NCI-H1092 treated with DMSO at 0.1 percent for 48 hours (cell line): ENCODE measurements at places on chromosomes 7 and 10.

DNA sequence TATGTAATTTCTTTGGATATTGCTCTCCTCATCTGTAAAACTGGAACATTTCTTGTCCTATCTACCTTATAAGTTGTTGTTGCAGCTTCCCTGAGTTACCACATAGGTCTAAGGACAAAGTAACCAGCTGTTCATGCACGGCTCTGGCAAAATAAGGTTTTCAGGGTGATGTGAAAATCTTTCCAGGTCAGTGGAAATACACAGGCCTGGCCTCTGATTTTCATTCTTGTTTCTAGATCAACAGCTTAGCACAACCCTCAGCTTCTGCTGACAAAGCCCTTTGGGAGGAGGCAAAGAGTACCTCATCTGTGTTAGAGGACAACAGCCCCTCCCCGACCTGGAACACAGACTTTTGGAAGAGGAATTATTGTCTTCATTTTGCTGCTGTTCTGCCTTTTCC, 117.5 kb upstream of the AGK start:
- DNase-seq: no peak

- DNase-seq: no peak
Observed at GRCh38 chr10:6583447-6583846, 3.4 kb upstream of the PRKCQ start.

DNA sequence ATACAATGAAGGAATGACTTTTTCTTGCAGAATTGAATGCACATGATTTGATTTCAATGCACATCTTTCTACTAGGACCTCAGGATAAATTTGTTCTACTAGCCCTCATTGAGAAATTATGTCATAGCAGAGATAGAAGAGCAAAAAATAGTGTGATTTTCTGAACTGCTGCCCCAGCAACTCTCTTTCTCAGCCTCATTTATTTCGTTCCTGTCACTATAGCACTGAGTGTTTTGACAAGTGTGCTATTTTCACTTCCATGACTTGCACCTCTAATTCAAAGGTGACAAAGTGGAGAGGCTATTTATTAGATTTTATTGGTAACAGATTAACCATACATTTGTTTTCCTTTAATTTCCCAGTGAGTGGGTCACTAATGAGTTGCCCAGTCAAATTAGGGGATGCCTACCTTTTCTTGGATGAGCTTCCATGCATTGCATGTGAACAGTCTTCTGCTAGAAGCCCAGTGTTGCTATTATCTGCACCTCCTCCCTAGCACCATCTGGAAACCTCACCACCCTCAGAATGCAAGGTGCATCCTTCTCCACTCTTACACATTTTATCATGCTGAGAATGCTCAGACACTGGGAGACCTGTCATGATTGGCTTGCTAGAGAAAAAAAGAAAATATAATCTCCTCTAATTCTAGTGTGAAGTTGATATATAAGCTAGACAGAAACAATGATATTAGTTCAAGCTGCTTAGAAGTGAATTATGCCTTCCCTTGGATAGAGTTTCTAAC, 119.6 kb upstream of the CTTNBP2 start:
- DNase-seq: no peak

DNA sequence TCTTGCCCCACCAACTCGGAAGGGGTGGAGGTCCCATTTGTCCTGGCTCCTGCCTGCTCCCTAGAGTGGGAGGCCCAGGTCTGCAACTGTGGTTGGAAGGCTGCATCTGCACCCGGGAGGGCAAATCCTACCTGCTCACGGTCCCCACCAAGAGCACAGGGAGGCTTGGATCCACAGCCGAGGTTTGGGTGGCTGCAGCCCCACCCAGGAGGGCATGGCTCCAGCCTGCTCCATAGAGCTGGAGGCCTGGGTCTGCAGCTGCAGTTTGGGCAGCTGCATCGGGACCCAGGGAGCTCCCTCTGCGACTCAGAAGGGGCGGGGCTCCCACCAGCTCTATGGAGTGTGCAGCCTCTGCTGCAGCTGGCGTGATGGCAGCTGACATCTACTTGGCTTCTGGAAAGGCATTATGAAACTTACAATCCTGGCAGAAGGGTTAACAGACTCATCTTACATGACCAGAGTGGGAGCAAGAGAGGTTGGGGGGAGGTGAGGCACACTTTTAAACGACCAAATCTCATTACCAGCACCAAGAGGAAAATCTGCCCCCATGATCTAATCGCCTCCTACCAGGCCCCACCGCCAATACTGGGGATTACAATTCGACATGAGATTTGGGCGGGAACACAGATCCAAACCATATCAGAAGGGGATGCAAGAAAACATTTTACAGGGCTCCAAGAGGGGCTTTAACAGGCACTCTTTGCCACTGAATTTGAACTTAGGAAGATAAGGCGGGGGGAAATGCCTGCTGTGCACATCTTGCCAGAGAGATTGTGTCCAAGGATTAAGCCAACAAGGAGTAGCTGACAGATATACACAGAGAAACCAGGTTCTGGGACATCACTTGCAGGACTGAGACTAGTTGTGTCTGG, 8.2 kb upstream of the BLVRA start:
- DNase-seq: no peak

DNA sequence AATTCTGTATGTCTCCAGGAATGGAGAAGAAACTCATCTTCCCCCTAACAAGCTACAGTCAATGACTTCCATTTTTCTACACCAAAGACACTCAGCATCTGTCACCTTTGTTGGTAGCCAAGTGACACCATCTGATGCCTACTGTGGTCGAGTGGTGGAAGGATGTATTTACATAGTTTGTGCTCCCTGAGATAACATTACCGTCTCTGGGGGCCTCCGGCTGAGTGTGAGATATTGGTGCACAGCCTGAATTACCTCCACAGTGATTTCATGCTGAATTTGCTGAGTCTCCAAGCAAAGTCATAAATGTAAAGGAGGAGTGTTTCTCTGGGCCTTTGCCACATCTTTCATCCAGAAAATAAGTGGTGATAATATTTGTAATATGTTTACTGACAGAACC, 114.0 kb downstream of the GRID1 start:
- peak; percentile 13 for DNase-seq

- no peak for DNase-seq
Observed at GRCh38 chr10:122044045-122044661, 55.2 kb downstream of the TACC2 start.

DNA sequence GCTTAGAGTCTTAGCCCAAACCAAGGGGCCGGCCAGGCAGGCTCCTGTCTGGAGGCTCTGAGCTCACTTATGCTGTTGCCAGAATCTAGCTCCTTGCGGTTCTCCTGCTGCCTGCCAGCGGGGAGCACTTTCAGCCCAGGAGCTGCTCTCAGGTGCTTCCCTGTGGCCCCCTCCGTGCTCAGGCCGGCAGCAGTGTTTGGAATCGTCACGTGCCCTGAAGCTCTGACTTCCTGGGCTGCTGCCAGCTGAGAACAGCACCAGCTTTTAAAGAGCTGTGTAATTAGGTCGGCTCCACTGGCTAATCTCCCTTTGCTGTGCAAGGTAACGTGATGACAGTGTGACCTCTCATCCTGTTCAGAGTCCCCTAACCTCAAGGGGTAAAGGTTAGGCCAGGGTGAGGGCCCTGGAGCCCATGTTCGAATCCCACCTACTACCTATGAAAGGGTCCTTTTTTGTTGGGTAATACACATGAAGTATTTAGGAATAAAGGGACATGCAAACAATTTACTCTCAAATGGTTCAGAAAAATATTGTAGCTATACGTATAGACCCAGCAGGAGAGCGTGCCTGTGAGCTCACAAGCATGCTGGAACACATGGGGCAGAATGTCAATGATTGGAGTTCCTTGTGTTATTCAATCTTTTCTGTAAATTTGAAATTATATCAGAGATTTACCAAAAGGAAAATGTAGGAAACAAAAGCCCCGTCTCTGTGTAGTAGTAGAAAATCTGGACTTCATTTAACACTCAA, 16.6 kb downstream of the ZNF862 start:
- peak; percentile 93 for DNase-seq

DNA sequence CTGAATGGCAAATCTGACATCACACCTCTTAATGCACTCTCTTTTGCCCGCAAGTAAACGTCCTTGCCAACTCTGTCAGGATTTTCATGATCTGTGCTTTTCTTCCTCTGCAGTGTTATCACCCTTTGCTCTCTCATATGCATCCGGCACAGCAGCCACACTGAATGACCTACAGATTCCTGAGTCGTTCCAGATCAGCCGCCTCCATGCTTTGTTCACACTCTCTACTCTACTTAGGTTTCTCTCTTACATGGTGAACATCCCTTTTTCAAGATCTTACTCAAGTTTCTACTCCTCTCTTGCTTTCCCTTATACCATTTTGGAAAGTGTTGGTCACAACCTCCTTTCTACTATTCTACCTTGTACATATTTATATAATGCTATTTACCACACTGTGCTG, 127.7 kb upstream of the AOAH start:
- DNase-seq: no peak

DNA sequence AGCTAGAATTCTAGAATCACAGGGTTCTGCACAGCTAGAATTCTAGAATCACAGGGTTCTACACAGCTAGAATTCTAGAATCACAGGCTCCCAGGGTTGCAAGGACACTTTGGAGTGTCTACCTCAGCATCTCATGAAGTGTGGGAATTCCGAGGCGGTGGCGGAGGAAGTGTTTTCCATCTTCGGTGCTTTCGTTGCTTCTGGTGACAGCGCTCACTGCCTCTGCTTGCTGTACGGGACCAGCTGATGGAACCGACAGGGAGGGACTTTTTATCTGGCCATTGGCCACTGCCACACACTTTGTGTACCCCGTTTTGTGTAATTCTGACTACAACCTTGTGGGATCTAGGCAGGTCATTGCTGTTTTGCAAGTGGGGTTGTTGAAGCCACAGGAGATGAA, 29.5 kb downstream of the LHPP start:
- DNase-seq: no peak

GRCh38 chr10:78362406-78363022, 328.9 kb downstream of the RPS24 start:
- no peak for DNase-seq

- no peak for DNase-seq
Observed at GRCh38 chr7:36712015-36712414, 12.3 kb downstream of the AOAH start.

DNA sequence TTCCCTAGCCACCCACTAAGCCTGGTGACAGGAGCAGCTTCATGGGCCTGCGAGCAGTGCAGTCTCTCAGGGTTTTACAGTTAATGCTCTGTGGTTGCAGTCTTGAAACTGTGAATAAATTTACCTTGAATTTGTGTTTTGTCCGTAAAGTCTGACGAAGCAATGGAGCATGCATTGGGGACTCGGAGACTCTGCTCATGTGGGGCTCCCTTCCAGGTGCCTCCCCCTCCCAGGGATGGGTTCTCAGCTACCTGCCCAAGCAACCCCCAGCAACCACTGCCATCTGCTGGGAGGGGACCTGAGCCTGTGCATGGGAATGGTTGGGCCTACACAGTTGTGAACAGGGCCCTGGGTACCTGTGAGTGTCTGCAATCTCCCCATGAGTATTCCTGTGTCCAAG, 36.3 kb upstream of the IKZF1 start:
- DNase-seq: no peak

DNA sequence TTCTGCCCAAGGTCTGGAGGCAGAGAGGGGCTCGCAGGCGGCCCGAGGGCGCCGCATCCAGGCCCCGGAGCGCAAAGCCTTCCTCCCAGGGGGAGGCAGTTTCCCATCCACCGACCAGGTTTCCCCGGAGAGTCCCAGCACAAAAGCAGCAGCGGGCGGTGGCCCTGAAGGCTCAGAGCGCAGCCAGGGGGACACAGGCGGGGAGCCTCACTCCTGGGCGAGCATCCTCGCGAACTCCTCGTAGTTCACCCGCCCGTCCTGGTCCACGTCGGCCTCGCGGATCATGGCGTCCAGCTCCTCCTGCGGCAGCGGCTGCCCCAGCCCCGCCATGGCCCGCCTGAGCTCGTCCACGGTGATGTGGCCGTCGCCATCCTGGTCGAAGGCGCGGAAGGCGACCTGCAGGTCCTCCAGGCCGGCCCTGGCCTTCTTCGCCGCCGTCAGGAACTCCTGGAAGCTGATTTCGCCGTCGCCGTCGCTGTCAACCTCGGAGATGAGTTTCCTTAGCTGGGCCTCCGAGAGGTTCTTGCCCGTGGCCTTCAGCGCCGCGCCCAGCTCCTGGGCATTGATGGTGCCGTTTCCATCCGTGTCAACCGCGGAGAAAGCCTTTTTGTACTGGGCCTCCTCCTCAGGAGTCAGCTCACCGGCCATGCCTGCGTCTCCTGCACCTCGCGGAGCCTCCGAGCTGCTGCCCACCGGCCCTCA, 428 bp downstream of the CALML5 start:
- DNase-seq: no peak

- DNase-seq: no peak
Observed at GRCh38 chr10:62071846-62072281, 170.4 kb downstream of the ARID5B start.

- peak; percentile 53 for DNase-seq
Observed at GRCh38 chr7:127393368-127394058, 1.0 kb upstream of the ZNF800 start.

DNA sequence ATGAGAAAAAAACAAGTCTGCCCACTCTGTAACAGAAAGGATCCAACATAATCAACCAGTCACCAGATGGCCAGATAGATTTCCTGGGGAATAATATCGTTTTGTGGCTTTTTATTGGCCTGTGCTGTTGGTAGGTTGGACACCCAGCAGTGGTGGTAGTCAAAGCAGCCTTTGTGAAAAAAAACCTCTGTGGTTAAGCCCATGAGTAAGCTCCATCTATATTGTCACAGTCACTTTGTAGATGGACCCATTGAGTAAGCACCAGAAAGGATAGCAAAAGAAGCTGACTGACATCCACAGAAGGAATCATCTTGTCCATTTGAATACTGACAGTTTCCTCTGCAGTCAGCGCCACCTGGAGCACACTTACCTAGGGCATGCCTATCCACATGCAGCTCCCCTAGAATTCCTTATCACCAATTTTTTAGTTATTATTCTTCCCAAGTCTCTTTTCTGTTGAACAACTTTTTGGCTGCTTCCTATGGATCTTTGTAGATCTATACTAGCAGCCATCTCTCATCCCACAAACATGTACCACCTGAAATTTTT, 96.9 kb downstream of the IQUB start:
- no peak for DNase-seq
